ENCODE measurements at places on chromosomes 5 and 9.
A peak's percentile ranks its signal among the peaks of the same experiment; 100 is the strongest.

DNA sequence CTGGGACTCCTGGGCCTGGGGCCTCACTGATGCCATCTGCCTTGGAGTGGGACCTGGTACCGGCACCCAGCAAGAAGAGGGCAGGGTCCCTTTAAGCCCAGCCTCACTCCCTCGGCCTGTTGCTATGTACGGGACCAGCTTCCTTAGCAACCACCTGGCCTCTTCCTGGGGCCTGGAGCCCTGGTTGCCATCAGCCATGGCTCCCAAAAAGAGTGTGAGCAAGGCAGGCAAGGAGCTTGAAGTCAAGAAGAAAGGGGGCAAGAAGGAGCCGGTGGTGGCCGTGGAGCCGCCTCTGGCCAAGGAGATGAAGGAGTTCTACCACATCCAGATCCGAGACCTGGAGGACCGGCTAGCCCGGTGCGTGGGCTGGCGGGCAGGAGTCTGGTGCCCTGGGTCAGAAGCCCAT, at the start of gene CFAP157:
Gene CFAP157, plus strand, starts transcription at position 153 of the 406 bp plus-strand sequence. Its CDS starts 44 bp downstream, at position 197.
- DNase-seq, result peak; percentile 24

DNA sequence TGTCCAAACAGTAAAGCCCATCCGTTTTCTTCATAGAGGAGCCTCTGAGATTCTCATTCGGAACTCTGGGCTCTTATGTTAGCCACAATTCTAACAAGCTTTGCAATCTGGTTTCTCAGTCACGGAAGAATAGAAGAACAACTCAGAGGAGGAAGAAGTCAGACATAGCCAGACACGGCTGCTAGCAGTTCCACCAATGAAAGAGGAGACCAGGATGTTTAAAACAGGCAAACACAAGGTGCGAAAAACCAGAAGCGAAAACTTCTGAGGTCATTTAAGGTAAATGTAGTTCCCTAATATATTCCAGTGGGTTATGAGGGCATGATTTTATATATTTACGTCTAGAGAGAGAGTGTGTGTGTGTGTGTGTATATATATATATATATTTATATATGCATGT, 34.1 kb upstream of the GDNF start:
- DNase-seq, result no peak

- peak; percentile 26 for DNase-seq
Measured at GRCh38 chr5:108259306-108259705, 122.6 kb downstream of the FBXL17 start.

- DNase-seq, result no peak
Measured at GRCh38 chr9:127353882-127354281, 43.1 kb upstream of the SLC2A8 start.

DNA sequence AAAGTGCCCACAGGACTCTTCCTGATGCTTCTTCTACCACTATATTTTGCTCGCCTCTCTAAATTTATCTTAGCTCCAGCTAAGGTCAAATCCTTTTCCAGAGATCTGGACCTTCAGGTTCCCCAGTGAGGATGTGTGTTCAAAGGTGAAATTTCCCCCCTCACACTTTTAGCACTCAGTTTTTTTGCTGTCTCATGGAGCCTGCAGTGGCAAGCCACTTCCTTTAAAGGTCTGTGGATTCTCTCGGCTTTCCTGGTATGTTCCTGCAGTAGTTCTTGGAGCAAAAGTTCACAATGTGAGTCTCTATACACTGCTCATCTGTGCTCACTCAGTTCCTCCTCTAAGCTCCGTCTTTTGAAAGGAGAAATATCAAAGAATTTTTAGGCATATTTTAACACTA, 181.4 kb downstream of the LURAP1L start:
- DNase-seq, result no peak

GRCh38 chr5:33662722-33663427, 222.1 kb downstream of the TARS1 start:
- DNase-seq, result no peak

- DNase-seq, result no peak
Measured at GRCh38 chr9:123742009-123742767, 187.7 kb downstream of the DENND1A start.

GRCh38 chr9:78213712-78214111, 22.2 kb upstream of the CEP78 start:
- no peak for DNase-seq

DNA sequence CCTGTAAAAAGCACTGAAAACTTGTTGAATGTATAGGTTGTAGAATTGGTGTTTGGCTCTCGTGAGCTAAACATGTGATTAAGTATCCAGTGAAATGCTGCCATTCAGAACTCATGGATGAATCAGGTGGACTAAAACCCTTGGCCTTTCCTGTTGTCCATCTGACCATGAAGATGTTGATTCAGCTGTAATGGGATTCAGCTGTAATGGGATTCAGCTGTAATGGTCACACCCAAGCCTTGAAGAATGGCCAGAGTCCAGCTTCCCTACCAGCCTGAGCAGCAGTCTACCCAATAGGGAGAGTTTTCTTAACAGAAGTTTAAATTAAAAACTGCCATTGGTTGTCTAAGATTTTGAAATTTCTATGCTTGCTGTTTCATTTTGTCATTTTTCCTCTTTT, 18.1 kb downstream of the MAMDC2 start:
- no peak for DNase-seq

DNA sequence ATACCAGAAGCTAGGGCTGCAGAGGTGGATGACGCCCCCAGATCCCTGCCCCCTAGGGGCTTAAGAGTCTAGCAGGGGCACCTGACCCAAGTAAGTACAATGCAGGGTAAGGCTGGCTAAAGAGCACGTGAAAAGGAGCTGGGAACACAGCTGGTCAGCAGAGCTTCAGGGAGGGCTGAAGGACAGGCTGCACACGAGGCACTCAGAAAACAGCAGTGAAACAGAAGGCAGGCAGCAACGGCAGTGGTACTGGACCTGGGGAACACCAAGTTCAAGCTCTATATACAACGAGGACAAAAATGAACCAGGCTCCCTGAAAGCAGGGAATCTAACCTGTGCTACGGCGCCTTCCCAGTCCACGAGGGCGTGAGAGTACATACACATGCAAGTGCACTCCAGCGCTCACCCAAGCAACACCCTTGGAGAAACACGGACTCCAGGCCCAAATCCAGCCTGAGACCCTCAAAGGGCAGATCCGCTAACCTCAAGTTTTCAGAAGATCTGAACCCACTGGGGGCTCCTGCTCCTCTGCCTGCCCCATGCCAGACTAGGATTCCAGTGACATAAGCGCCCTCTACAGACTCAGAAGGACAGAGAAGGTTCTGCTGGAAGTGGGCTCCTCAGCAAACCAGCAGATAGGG, 57.4 kb downstream of the PSMB7 start:
- DNase-seq, result no peak

DNA sequence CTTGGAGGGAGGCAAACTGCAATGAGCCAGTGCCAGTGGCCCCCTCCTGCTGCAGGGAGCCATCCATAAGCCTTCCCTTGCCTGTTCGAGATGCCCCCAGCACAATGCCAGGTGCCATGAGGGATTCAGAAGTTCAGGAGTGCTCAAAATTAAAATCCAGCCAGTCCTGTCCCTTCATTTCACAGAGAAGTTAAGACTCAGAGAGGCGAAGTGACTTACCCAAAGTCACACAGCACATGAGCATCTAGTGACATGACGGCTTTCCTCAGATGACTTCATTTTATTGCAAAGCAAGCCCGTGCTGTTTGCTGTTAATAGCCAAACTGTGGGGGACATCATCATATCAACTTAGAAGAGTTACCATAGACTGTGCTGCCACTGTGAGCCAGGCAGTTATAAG, 69.3 kb upstream of the SAP30L start:
- no peak for DNase-seq

- DNase-seq, result no peak
Measured at GRCh38 chr5:172565455-172565854, 75.6 kb upstream of the NEURL1B start.

DNA sequence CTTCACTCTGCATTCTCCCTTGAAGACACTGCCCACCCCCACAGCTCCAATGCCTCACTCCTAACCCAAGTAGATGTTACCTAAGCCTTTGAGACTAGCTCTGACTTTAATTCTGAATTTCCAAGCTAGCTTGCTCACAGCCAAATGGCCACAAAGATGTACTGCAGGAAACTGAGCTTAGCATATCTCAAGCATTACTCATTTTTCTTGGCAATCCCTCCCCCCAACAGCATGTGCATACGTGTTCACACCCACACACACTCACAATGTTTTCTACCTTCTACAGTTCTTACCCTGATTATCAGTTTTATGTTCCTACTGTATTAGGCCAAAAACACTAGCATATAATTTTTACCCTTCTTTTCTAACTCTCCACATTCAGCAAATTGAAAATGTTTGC, 13.7 kb upstream of the GRIA1 start:
- no peak for DNase-seq

DNA sequence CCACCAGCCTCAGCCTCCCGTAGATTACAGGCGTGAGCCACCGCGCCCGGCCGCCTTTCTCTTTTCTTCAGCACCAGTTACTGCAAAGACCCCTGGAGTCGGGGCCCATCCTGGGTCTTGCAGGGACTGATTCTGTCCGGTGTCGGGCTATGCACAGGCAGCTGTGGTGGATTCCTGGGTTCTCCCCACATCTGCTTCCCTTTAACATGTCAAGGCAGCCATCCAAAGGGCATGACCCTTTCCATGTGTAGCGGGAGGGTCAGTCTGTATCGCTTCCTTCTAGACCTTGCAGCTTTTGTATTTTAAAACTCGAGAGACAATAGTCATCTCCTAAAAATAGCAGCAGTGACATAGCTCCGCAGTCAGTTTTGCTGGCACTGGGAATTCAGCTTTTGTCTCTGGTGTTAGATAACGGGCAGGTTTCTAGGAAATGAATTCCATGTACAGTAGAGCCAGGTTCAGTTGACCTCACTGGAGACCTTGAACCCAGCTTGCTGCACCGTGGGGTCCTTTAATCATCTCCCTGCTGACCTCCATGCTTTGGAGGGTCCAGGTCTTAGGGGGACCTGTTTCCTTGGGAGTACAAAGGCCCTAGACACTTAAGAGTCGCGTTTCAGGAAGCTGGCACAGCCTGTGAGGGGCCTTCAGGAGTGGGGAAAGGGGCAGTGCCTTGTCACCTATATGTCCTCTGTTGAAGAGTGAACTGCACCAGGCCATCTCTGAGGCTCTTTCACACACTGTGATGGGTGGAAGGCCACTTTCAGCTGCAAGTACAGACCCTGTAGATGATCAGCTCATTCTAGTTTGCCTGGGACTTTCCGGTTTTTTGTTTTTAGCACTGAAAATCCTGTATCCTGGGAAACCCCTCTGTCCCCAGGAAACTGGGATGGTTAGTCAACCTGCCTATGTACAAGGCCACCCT, 13.8 kb downstream of the ANKRD33B start:
- DNase-seq, result no peak

Data from NCI-H748 treated with DMSO at 0.1 percent for 48 hours (cell line).